ENCODE measurements at places on chromosomes 1 and 21. TPM values are rescaled to one million over a fixed set of nuclear protein-coding genes. Genes with fewer than 3 reads are reported as not detected.

The SPRR2B gene
- total RNA-seq: not detected

The THEMIS2 gene
- 8.0 TPM for total RNA-seq

The SPRR2E gene
- not detected for total RNA-seq

The DEPDC1 gene
- total RNA-seq: 9.4 TPM

The E2F2 gene
- 6.2 TPM for total RNA-seq

The CBS gene
- total RNA-seq: 6.2 TPM

The USP21 gene
- 16.5 TPM for total RNA-seq

The ST6GALNAC5 gene
- 5.2 TPM for total RNA-seq

DNA sequence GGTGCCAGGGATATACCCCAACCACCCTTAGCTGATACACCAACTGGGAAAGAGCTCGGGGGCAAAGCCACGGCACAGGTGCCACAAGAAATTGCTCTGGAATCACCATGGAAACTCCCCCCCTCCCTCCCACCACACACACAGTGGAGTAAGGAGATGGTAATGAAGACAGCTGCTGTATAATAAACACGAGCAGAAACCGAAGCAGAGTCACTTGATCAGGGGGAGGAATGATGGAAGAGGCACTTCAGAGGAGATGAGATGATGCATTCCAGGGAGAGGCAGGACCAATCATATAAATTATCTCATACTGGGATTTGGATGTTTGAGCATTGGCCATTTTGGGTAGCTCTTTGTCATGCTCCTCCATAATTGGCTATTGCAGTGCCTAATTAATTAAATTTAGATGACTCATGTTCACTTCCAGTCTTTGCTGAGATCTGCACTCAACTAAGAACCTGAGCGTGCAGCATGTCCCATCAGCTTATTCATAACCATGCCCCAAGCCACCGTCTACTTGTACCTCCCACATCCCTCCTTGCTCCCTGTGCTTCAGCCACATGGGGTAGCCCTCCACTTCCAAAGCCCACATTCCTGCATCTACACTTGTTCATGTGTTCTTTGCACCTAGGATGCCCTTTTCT is 189.5 kb downstream of the ZSCAN20 start:
- peak; percentile 76 for DNase-seq

DNA sequence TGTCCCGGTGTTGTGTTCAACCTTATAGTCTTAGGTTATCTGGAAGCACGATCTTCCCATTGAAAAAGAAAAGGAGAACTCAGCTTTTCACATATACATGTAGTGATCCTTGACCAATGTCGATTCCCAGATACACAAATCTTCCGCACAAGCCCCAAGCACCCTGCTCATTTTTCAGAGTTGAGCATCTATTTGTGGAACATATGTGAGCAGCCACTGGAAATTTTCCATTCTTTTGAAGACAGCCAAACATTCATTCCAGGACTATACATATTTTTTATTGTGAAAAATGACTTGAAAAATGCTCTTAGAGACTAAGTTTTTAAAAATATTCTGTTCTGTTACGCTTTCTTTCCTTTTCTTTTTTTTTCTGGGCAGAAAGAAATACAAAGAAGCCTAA is 371.9 kb downstream of the RGS7 start:
- no peak for DNase-seq

- DNase-seq: peak; percentile 71
These were observed 73.9 kb downstream of the RAP1GAP start for GRCh38 chr1:21594935-21595897.

- no peak for DNase-seq
These were observed 318.5 kb downstream of the BRINP3 start for GRCh38 chr1:190159146-190159545.

DNA sequence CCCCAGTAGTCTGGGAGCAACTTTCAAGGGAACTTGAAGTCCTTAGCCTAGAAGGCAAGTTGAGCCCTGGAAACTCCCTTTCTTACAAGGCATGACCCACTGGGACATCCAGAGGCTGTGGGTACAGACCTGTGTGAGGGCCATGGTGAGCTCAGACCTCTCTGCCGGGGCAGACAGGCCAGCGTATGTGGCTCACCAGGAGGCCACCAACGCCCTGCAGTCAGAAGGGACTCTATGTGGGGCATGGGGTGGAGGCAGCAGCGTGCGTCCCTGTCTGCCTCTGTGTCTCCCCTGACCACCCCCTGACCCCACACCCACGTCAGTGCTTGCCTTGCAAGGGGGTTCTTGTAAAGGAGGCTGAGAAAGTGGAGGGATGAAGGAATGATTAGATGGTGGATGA is 10.8 kb downstream of the COQ8A start:
- no peak for DNase-seq

- no peak for DNase-seq
These were observed 2.5 kb upstream of the BCL10 start for GRCh38 chr1:85278853-85279314.

- peak; percentile 48 for DNase-seq
These were observed 215.2 kb downstream of the URB2 start for GRCh38 chr1:229841230-229841629.

GRCh38 chr1:179151908-179152682 is 70.2 kb downstream of the TOR3A start:
- DNase-seq: no peak

- DNase-seq: peak; percentile 18
These were observed 498.5 kb downstream of the NUF2 start for GRCh38 chr1:163820226-163820625.

DNA sequence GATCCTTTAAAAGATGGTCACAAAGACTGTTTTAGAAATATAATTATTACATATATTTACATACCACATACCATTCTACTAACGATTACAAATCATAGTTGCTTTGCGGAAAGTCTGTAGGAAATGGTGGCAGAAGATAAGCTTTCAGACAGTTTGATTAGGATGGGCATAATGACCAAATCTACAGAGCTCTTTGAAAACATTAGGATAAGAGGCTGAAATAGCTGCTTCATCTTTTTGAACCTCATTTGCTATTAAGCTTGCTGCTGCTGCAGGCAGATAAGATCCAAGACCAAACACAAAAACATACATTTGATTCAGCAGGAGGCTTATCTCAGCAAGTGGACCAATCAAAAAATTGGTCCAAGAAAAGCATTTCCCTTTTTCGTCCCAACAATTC is 47.1 kb downstream of the DDAH1 start:
- DNase-seq: no peak

- DNase-seq: no peak
These were observed 104.4 kb upstream of the UBE2U start for GRCh38 chr1:64098846-64099582.

GRCh38 chr1:17272646-17273045 is 23.7 kb downstream of the PADI3 start:
- DNase-seq: no peak

DNA sequence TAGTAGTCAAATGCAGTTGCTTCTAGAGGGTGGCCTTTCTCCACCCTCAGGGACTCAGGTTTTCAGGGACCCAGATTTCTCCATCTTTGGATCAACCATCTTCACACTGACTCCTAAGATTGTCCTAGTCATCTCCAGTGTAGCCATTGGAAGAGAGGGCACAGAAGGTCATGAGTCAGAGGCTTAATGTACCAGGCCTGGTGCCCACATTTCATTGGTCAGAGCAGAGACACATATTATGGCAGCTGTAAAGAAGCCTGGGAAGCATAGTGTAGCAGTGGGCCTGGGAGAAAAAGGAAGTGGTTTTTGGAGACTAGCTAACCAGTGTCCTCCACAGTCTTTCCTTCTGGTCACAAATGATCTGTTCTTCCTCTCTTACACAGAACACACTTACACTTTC is 122.5 kb downstream of the GIPC2 start:
- no peak for DNase-seq

DNA sequence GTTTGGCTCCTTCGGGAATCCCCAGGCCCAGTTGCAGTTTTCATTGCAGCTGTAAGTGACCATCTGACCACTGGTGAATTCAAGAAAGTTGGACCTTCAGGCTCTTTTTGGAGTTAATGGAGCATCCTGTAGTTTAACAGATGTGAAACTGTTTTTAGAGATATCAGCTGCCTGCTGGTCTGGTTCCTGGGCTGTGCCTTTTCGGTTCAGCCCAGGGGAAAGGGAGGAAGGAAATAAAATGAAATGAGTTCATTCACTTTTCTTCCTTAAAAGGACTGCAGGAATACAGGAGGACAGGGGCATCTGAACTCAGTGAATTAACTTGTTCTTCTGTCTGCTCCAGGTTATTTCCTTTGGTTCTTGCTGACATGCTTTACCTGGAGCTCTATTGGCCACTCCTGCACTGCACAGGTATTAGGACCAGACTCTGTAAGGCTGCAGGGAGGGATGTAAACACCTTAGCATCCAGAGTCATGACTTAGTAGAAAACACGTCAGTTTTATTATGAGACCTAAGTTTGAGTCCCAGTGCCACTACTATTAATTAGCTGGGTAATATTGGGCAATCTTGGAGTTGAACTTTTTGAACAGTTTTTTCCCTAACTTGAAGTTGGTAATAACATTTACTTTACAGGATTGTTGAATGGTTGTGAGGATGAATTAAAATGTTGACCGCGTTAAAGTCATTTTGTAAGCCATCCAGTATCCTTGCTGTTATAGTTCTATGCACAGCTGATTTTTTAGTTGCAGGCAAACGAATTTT is 83.6 kb downstream of the LRRC8D start:
- DNase-seq: no peak

DNA sequence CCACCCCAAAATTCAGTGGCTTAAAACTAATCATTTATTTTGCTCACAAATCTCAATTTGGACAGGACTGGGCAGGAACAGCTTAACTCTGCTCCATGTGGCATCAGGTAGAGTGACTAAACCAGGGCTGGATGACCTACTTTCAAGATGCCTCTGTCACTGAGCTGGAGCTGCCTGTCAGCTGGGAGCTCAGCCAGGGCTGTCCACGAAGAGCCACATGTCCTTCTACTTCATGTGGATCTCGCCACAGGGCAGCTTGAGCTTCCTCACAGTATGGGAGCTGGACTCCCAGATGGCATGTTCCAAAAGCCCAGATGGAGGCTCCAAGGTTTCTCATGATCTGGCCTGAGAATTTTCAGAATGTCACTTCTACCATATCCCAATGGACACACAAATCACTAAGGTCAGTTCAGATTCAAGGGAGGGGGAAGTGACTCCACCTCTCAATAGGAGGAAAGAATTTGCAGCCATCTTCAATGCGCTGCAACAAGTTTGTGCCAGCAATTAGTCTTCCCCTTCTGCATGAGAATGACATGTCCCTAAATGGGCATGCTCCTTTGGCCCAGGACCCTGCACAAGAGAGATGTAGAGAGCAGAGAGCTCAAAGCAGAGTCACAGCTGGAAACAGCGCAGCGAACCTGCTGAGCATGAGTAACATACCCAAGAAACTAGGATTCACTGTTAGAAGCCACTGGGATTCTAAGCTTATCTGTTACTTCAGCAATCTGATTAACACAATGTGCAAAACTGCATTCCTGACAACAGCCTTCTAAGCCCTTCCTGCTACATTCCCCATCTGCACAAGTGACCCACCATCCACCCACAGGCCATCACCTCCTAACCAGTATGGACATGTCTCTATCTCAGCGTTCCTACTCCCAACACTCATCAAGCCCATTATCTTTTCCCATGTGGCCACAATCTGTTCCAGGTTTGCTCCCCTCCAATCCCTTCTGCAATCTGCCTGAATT is 17.0 kb downstream of the HLCS start:
- no peak for DNase-seq
